Stimulated activated CD8-positive, alpha-beta memory T cell treated with anti-CD3 and anti-CD28 coated beads, Interleukin-15, amount 100 ng/mL, for 24 hours (primary cell): ENCODE measurements at places on chromosomes 16 and 17.

- DNase-seq: no peak
These were observed 674 bp downstream of the ZNF688 start for GRCh38 chr16:30570636-30571444.

- DNase-seq: no peak
These were observed 16.2 kb downstream of the VMP1 start for GRCh38 chr17:59723607-59724006.

GRCh38 chr17:21460358-21460757, 84.2 kb downstream of the KCNJ12 start:
- no peak for DNase-seq

DNA sequence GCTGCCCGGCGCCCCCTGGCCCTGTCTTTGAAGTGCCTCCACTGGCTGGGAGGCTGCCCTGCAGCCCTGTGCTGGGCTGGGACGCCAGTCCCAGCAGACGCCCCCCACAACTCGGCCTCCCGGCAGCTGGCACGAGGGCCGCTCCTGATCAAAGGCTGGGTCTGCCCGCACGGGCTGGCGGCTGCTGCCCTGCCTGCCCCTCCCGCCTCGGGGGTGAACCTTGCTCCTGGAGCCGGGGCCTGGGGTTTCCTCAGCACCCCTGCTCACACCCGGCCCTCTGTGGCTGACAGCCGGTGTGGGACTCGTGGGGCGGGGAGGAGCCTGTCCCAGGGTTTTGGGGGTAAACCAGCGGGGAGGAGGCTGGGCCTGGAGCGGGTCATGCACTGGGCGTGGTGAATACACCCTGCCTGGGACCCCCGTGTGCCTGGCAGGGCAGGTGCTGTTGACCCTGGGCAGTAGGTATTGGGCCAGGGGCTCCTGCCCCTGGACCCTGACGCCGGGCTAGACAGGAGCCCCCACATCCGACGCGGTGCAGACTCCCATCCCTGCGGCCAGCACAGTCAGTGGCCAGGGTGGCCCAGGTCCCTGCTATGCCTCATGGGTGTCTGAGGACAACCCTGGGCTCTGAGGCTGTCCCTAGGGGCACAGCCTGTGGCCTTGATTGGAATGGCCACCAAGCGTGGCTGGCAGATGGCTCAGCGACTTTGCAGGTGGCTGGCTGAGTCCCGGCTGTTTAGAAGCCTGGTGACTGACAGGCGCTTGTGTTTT, 21.7 kb downstream of the CENPX start:
- DNase-seq: no peak

DNA sequence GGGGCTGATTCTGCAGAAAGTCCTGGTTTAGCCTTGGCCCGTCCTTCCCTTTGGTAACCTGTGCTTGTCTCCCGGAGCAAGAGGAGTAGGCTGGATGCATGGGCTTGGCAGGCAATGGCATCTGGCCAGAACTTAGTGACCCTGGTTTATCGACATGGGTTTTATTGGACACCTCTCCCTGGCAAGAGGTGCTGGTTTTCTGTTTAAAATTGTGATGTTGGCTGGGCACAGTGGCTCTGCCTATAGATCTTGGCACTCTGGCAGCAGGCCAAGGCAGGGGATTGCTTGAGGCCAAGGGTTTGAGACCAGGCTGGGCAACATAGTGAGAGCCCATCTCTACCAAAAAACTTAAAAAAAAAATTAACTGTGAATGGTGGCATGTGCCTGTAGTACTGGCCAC, 31.2 kb downstream of the SLC12A3 start:
- DNase-seq: no peak

- DNase-seq: no peak
These were observed 23.0 kb upstream of the EFCAB13 start for GRCh38 chr17:47300718-47301117.

DNA sequence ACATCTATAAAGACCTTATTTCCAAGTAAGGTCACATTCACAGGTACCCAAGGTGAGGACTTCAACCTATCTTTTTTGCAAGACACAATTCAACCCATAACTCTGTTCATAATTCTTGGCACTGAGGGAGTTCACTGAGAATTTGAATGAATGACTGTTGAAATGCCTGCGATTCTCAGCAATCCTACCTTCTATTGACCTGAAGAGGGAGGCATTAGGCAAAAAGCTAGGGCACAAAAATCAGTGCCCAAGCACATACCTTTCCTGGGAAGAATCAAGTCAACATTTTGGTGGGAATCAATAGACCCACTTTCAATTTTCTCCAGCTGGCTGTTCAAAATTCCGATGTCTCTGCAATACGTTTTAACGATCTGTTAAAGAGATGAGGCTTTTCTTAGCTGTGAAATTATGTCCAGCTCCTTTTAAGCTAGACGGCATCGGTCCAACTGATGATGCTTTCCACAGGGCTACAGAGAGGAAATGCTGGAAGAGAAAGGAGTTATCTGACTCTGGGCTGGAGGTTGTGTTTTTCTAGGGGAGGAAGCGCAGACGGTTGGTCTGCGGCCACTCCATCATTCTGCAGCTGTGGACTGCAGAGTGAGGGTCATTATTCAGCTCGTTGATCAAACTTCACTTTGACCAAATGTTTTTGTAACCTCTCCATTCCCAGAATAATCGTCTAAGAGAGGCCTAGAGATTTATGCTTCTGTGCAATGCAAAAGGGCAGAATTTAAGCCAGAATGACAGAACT, 25.2 kb downstream of the BCO1 start:
- DNase-seq: no peak
